ENCODE measurements at places on chromosomes 1 and 21.

DNA sequence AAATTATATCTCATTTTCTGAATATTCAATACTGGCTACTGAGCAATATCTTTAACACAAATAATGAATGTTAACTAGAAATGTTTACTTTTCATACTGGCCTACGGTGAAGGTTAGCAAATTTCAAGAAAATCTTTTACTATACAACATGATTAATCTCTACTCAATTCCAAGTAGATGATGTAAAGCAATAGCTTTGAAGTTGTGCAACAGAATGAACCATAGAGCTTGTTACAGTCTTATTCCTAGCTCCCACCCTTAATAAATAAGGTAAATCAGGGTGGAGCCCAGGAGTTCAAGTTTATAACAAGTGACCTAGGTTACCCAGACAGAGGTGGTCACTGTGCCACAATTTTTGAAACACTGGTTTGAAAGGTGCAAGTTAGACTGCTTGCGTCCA lies 1678.1 kb downstream of the KCNT2 start:
- DNase-seq = no peak

- DNase-seq = no peak
These were observed 33.6 kb downstream of the SPAG17 start for GRCh38 chr1:118151312-118151937.

- no peak for DNase-seq
These were observed 5.6 kb downstream of the OSBPL9 start for GRCh38 chr1:51622455-51622913.

- DNase-seq = no peak
These were observed 4.2 kb upstream of the CHD1L start for GRCh38 chr1:147238053-147238902.

DNA sequence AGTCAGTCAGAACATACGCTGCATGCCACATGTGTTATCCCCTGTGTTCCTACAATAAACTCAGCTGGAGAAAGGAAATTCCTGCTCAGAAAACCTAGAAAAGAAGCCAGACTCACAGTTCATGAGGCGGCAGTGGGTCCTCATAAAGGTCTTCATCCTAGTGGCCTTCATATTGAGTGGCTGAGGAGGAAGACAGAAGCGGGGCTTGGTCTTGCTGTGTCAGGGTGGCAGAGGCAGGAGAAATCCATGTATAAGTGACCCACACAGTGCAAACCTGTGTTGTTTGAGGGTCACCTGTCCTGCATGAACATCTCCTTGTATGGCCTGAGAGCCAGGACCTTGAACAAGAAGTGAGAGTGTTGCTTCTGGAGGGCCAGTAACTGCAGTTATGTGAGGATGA lies 4.0 kb upstream of the WNT3A start:
- DNase-seq = no peak

- peak; percentile 49 for DNase-seq
These were observed 34.7 kb downstream of the TOMM20 start for GRCh38 chr1:235093696-235094592.

DNA sequence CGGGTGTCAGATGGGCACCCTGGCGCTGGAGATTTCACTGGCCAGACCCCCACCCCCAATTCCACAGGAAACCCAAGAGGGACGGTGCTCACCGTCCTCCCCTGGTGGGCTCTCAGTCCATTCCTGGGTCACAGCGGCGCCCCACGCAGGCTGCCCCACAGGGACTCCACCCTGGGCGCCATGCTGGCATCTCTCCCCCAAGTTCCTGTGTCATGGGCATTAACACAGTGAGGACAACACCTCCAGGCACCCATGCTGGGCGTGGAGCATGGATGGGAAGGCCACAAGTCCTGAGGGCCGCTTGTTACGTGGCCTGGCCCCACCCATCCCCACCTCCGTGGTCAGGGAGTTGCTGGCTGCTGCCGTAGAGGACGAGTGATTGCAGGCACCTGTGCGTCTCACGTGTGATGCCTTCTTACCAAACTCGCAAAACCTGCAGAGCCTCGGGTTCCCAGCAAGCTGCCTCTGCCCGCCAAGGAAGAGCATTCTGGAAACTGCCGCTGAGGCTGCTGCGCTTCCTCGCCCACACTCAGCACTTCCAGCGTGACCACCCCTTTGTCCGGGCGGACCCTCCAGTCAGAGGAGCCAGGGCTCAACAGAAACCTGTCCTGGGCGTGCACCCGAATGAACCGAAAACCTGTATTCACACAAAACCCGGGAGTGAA lies 60.3 kb downstream of the SLX9 start:
- DNase-seq = no peak

DNA sequence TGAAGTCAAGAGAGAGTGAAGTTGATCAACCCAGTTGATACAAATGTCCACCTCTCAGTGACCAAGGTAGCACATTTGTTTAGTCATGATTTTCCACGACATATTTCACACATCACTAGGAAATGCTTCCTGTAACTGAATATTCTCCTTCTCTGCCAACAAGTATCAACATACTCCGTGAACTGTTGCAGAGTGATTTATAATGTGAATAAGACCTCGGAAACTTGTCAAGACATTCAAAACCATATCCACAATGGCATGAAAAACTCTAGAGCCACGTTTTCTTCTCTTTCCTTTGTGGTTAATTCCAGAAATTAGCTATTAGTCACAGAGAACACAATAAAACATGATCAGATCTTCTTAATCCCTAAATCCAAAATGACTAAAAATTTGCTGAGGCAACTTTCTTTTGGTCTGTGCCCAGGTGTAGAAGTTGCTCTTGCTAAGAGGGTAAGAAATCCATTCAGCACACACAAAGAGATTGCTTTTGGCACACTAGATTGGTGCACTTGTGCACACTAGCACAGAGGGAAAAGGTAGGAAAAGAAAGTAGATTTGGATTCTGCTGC lies 244.3 kb upstream of the NRIP1 start:
- DNase-seq = no peak

DNA sequence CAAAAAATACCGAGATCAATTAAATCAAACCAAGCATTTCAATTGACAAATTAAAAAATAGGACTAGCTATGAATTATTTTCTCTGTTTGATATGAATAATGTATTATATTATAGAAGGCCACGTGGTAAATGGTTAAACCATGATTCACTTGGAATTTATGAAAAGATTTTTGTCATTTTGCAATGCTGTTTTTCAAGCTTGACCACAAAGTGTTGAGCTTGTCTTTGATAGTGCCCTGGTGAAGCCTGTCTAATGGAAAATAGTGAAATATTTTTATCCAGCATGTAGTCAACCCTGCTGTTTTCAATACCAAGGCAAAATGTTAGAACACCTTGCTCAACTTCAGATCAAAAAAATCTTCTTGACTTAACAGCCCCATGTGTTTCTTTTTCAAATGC lies 288.0 kb upstream of the PRMT6 start:
- DNase-seq = no peak

DNA sequence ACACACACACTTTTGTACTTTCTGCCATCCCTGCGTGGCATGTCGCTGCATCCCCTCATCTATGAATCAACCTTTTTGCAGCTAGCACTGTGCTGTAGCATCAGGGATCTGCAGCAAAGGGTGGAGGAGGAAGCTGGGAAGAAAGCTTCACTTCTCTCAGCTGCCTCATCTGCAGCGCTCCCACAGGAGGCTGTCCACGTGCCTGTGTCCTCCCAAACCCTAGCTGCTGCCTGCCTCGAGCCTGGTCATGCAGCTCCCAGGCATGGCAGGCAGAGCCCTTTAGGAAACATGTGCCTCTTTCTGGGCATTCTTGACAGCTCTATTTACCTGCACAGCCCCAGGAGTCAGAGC lies 262.1 kb upstream of the SGIP1 start:
- DNase-seq = no peak

GRCh38 chr1:108830119-108831008 lies 26.5 kb downstream of the AKNAD1 start:
- DNase-seq = no peak

DNA sequence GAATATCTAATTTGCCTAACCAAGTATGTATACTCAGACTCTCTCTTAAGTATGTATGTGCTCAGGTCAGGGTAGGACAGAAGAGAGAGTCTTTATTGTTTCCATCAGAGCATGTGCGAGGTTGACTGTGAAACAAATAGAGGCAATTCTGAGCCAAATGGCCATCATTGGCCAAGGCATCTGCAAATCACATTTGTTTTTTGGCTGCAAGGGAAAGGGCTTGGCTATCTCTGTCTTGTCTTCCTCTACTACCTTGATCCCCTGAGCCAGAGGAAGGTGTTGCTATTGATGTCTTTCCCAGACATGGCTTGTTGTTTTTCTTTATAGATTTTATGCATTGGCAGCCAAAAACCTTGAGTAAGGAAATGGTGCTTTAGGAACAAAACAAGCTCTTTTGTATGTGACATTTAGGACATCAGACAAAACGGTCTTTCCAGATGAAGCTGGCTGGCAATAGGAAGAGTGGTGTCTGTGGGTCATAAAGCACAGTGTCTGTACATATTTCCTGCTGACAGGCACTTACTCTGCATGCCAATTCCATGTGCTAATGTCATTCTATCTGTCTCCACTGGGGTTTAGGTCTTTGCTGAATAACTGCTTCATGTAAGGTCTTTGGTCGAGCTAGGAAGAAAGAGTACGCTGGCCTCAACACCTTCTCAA lies 163.3 kb downstream of the BRINP2 start:
- DNase-seq = no peak

GRCh38 chr1:9271283-9271682 lies 21.4 kb upstream of the SPSB1 start:
- DNase-seq = no peak

- DNase-seq = no peak
These were observed 42.7 kb downstream of the TBX15 start for GRCh38 chr1:118945489-118945888.

- DNase-seq = no peak
These were observed 129.8 kb downstream of the PIK3R3 start for GRCh38 chr1:46002551-46003150.

DNA sequence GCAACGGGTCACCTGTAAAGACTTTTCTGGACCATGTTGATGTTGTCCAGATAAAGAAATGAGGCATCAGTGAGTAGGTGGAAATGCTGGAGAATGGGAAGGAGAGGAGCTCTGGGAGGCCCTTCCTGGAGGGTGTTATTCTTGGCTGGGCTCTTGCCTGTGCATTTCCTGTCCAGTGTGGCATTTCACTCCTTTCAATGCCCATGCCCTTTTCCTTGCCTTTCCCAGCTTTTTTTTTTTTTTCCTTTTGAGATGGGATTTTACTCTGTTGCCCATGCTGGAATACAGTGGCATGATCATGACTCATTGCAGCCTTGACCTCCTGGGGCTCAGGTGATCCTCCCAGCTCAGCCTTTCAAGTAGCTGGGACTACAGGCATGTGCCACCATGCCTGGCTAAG lies 11.8 kb downstream of the NOS1AP start:
- no peak for DNase-seq

DNA sequence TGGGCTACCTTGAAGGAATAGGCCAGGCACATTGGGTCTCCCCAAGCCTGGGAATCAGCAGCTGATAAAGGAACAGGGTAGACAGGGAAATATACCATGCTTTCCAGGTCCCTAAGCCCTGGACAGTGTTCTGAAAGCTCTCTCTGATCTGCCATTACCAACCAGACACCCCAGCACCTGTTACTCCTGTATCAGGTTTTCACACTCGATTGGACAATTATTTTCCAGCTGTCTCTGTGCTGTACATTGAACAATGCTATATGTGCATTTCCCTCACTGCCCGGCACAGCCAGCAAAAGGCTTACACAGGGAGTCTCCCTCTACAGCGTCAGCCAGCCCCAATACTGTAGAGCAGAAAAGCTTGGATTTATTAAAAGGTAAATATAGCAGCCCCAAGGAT lies 4.7 kb downstream of the CFAP45 start:
- no peak for DNase-seq

DNA sequence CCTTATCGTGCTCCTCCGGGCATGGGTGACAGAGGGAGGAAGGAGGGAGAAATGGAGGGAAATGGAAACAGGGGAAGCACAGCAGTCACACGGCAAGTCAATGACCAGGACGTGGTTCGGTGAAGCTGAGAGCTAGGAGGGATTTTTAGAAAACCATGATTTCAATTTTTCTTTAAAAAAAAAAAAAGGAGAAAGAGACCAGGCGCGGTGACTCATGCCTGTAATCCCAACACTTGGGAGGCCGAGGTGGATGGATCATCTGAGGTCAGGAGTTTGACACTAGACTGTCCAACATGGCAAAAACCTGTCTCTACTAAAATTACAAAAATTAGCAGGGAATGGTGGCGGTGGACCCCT lies 776 bp upstream of the TNFRSF9 start:
- no peak for DNase-seq

GRCh38 chr1:89911191-89911991 lies 83.5 kb upstream of the ZNF326 start:
- DNase-seq = no peak

GRCh38 chr1:12204140-12204539 lies 25.7 kb upstream of the VPS13D start:
- DNase-seq = no peak

GRCh38 chr1:12185036-12185917 lies 18.5 kb downstream of the TNFRSF1B start:
- DNase-seq = no peak

DNA sequence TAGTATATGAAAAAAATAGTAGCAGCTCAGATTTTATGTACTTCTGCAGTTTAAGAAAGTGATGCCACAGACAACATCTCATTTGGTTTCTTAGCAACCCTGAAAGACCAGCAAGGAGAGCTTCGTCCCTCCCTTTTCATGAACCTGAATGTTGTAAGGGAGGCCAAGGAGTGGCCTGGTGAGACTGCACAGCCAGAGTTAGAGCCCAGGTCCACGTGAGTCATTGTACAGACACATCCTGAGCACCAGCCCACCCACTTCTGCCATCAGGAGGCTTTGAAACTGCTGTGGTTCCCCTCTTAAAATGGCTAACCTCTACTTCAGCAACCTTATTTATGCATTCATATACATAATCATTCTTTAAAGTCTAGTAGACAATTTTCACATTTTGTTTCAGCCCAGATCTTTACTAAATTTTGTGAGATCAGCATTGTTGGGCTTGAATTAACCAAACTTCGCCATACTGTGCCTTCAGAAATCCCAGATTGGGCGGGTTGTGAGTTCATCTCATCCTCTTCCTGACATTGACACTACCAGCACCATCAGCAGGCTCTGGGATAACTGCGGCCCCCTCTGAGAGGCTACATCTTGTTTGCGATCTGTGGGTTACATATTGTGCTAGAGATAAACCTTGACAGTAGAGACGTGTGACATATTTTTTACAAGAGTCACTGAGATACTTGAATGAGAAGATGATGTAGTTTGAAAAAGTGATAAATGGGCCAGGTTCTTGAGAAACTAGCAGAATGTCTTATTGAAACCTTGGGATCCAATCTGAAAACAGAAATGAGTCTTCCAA lies 106.7 kb downstream of the CAMTA1 start:
- DNase-seq = no peak

GRCh38 chr1:15181564-15181963 lies 28.0 kb downstream of the TMEM51 start:
- no peak for DNase-seq

GRCh38 chr1:242585616-242586359 lies 61.3 kb upstream of the PLD5 start:
- no peak for DNase-seq

GRCh38 chr1:6923416-6923815 lies 138.2 kb downstream of the CAMTA1 start:
- no peak for DNase-seq

- DNase-seq = no peak
These were observed 172.8 kb downstream of the ACTL8 start for GRCh38 chr1:17927952-17928351.

- no peak for DNase-seq
These were observed 44.6 kb upstream of the ROR1 start for GRCh38 chr1:63729227-63729620.

GRCh38 chr1:3531928-3532327 lies 77.5 kb downstream of the ARHGEF16 start:
- no peak for DNase-seq
